ENCODE measurements at places on chromosomes 2 and 18.
A peak's percentile ranks its signal among the peaks of the same experiment; 100 is the strongest.

GRCh38 chr2:185757356-185757755 is 18.8 kb downstream of the FSIP2 start:
- DNase-seq = no peak

DNA sequence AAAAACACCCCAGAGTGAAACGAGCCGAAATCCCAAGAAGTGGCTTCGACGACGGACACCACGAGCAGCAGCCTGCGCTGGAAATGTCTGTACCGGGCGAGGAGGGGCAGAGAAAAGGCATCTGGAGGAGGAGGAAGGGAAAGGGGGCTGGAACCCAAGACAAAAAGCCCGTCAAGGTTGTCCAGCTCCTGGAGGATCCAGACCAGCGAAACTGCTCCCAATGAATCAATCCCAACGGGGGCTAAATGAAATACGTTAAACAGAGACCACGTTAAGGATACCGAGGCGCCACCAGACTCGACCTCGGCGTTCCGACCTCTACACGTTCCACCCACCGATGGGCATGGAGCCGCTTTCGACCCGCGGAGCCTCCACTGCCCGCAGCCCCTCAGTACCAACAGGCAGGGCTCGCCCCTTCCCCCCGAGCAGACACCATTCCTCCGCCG is 400 bp downstream of the CCDC88A start:
- peak; percentile 35 for DNase-seq

DNA sequence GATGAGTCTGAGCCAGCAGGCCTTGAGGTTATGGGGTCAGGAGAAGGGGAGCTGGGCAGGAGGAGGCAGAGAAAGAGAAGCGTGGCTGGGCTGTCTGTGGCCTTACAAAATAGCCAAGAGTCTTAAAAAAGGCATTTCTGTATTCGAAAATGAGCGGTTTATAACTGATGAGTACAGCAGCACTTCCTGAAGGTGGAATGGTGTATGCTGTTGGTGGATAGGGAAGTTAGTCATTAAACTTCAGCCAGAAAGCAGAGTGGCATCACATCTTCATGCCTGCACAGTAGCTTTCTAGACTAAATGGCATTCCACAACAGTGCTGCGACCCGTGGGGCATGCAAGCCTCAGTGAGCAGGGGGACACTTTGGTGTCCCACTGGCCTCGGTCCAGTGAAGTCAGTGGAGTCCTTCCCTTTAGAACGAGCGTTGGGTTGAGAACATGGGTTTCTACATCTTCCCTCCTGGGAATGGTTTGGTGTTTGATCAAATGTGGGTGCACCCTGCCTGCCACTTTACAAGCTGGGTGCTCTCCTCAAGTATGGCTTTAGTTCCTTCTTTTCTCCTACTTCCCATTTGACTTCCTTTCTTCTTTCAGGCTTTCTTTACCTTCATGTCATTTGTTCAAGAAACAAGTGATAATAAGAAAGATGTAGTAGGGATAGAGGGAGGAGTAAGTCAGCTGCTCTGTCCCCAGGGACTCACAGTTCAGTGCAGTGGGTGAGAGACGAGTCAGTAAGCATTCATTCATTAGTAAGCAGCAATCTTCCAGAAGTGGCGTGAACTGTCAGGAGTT is 96.3 kb downstream of the ARMC9 start:
- DNase-seq = no peak

DNA sequence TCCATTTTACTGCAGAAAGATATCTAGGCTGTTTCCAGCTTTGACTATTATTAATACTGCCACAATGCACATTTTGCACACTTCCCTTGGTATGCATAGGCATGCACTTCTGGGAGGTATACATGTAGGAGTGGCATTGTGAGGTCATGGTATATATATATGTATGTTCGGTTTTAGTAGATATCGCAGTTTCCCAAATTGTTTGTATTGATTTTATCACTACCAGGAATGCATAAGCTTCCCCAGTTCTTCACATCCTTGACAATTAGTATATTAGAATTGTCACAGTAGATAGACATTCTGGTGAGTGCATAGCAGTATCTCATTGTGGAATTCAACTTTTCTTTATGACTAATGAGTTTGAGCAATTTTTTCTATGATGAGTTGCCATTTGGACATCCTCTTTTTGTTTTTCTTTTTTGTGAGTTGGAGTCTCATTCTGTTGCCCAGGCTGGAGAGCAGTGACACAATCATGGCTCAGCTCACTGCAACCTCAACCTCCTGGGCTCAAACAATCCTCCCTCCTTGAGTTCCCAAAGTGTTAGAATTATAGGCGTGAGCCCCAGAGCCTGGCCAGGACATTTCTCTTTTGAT is 4.2 kb upstream of the GRB14 start:
- DNase-seq = no peak

GRCh38 chr2:203730883-203731282 is 24.4 kb downstream of the CD28 start:
- DNase-seq = no peak

- DNase-seq = no peak
Measured at GRCh38 chr2:171807831-171808393, 86.1 kb downstream of the SLC25A12 start.

- DNase-seq = no peak
Measured at GRCh38 chr2:28653892-28654662, 97.6 kb upstream of the PPP1CB start.

GRCh38 chr2:156110890-156111289 is 221.6 kb downstream of the NR4A2 start:
- no peak for DNase-seq

DNA sequence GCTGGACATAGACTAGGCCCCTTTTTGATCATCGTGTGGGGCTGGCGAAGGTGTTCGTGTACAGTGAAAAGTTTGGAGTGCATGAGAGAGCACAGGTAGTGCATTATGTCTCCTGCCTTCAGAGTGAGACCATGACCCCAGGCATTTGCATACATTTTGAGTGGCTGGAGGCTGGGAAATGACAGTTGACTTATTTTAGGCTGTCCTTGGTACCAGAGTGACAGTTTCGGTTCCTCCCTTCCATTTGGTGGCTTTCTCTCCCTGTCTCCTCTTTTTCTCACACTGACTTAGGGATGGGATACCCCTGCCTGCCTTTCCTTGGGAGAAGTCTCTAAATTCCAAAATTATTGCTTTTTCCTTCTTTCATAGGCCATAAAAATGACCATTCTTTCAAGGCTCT is 20.1 kb downstream of the SERPINB12 start:
- DNase-seq = no peak

- DNase-seq = no peak
Measured at GRCh38 chr2:6297238-6297637, 568.5 kb downstream of the CMPK2 start.

DNA sequence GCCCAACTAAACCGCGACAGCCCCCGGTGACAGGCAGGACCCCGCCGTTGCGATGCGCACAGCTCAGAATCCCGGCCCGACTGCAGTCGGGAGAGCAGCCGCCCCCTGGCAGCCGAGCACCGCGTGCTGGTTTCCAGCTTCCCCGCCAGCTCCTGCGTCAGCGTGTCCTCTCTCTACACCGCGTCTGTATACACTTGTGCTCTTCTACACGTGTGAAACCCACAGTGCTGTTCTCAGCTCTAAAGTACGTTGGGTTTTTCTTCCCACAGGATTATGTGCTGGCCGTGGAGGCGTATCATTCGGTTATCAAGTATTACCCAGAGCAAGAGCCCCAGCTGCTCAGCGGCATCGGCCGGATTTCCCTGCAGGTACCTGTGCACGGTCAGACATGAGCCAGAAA is 54.0 kb downstream of the ADI1 start:
- DNase-seq = no peak

GRCh38 chr2:109440499-109441156 is 173.1 kb downstream of the SEPTIN10 start:
- no peak for DNase-seq

DNA sequence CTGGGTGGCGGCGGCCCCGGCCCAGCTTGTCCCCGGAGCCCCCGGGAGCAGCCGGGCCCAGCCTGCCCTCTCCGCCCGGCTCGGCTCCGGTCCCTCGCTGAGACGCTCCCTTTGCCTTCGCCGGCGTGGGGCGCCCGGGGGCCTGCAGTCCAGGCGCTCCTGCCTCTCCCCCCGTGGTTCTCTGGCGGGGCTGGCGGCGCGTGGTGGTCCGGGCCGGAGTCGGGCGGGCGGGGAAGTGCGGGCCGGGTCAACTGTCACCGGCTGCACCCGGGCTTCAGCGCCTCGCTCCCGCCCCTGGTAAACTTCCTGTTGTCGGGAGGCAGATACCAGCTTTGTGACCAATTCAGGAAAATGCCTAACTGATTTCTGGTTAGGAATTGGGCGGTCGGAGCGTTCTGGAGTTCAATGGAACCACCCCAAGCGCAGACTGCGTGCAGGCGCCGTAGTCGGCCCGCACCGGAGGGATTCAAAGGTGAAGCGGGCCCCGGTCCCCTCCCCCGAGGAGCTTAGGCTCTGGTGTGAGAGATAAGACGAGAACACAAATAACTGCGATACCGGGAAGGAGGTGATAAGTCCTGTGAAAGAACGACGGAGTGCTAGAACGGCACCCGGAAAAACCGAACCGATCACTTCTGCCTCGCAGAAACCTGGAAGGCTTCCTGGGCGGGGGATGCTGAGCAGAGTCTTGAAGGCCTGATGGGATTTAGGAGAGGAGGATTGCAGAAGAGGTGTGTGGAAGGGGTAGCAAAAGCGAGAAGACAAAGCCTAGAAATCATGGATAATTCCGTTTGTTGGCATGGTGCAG is 891 bp downstream of the CAB39 start:
- peak; percentile 49 for DNase-seq

GRCh38 chr2:178450524-178450773 is 526 bp downstream of the PRKRA start:
- peak; percentile 85 for DNase-seq

- DNase-seq = no peak
Measured at GRCh38 chr2:182191061-182191460, 205.4 kb downstream of the PPP1R1C start.

GRCh38 chr2:45770811-45771210 is 119.3 kb downstream of the PRKCE start:
- no peak for DNase-seq

GRCh38 chr2:228658998-228659397 is 477.5 kb upstream of the SPHKAP start:
- no peak for DNase-seq

- DNase-seq = no peak
Measured at GRCh38 chr2:156903335-156903734, 354.2 kb upstream of the GALNT5 start.

GRCh38 chr2:190860985-190861680 is 19.5 kb upstream of the GLS start:
- DNase-seq = no peak

DNA sequence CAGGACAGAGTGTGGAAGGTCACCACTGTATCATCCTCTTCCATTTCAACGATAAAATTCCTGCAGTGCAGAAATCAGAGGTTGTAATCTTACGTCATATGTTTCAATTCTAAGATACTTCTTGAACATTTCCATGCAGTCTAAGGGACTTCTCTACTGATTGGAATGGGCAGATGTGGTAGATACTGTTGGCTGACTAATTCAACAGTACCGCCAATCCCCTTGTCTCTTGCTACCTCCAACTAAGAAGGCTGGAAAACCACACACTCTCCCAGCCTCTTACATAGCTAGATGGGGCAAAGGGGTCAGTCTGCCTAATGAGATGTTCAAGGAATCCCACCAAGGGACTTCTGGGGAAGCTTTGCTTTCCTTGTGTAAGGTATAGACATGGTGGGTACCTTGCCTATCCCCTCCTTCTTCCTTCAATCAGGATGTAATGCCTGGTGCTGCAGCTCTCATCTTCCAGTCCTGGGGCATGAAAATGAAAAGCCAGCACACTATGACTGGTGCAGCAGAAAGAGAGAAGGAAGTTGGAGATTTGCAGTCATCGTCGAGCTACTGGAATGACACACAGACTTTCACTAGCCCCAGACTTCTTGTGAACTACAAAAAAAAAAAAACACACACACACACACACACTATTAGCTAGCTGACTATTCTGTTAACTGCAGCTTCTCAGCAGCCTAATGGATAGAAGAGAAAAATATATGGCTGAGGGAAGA is 84.1 kb downstream of the ALPK2 start:
- no peak for DNase-seq

DNA sequence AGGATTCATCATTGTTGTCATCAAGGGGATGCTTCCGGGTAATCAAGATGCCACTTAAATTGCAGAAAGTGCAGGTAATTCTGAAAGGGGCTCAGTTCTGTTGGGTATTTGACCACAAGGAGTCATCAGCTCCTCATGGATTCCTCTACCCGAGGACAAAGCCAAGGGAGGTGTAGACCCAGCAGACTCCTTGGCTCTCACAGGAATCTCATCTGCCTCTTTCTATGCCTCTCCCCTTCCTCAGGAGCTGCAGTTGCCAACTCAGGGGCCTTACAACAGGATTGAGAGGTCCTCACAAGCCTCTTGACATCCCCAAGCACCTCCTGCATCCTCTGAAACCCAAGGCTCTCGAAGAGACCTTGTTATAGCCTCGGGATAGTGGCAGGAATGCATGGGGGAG is 44.0 kb downstream of the ITGB6 start:
- no peak for DNase-seq

DNA sequence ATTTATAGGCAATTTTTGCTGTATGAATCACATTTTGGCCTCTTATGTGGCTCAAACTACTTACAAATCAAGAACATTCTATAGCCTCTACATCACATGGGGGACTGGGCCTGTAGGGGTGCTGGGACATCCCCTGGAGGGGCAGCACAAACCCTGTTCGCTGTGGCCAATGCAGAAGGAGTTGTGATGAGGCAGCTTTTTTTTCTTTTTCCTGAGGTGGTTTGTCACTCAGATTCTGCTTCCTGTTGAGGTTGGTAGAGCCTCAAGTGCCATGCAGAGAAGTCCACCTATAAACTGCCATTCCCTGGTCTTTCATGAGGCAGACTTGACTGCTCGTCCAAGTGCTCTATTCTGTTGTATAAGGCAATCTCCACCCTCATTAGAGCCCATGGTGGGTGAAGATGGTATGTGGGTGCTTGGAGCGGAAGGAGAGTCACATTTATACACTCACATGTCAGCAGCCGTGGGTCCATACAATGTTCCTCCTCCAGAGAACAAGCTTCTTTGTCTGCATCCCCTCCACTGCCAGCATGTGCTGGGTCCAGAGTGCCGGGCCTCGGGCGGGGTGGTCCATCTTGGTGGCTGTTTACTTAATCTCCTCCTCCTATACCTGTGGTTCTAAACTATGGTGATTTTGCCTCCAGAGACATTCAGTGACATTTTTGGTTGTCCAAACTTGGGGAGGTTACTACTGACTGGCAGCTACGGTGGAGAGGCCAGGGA is 120.3 kb downstream of the ACOXL start:
- DNase-seq = peak; percentile 40

- DNase-seq = peak; percentile 83
Measured at GRCh38 chr2:127081826-127082633, 24.9 kb downstream of the BIN1 start.

DNA sequence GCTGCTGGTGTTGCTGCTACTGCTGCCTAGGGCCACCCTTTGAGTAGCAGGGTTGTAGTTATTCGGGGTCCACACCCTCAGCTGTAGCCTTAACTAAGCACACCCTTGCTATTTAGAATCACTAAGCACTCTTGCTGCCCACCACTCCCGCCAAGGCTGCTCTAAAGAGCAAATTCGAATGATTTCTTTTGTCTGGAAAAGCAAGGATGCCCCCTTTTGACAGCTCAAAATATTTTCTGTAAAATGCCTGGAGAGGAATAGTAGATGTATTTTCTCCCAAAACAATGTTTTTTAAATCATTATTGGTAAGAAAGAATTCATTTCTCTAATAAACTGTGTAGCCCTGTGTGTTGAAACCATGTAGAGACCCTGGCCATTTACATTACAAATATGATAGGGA is 80.8 kb upstream of the PAPOLG start:
- DNase-seq = no peak
